ENCODE measurements at places on chromosomes 3 and 15.
A peak's percentile ranks its signal among the peaks of the same experiment; 100 is the strongest.

DNA sequence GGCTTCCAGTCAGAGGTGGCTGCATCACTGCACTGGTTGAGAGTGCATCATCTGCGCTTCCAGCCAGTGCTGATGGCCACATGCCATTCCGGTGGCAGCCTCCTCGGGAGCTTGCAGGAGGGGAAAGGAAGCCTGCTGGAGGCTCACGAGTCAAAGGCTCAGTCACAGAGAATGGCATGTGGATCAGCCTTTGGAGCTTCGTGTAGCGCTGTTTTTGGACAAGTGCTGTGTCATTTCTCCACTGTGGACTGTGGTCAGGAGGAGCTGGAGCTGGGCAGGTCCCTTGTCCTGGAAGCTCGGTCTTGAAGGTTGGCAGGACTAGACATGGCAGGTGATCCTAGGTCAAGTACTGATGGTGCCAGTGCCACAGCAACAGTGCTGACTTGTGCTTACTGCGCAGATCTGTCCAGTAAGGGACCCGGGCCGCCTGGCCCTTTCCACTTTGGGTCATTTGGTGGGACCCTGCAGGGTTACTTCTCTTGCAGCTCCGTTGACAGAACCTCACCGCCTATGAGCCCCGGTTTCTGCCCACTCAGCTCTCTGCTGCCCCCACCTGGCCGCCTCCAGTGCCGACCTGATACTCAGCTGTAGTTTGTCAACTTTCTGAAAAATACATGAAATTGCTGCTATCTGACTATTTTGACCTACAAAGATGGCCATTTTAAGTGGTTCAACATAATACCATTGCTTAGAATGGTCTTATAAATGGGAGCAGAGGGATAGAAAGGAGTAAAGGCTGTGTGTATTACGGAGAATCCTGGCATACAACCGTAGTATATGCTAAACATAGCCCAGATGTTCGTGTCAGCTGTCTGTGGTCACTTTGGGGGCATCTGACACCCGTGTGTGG is 27.6 kb upstream of the TRPM1 start:
- H3K4me1 ChIP-seq, result no peaks in the 10 kb centered on the region
- H3K4me3 ChIP-seq, result no peak overlapping the region
- no peak overlapping the region for H3K27ac ChIP-seq
- no peaks in the 10 kb centered on the region for H3K36me3 ChIP-seq
- peak; percentile 58 for DNase-seq
- H3K27me3 ChIP-seq, result no peaks in the 10 kb centered on the region

- no peaks in the 10 kb centered on the region for H3K4me1 ChIP-seq
- no peak for DNase-seq
- H3K36me3 ChIP-seq, result no peaks in the 10 kb centered on the region
- H3K4me3 ChIP-seq, result no peak overlapping the region
- no peak overlapping the region for H3K27ac ChIP-seq
Observed at GRCh38 chr3:139574026-139574947, 34.7 kb upstream of the RBP1 start.

DNA sequence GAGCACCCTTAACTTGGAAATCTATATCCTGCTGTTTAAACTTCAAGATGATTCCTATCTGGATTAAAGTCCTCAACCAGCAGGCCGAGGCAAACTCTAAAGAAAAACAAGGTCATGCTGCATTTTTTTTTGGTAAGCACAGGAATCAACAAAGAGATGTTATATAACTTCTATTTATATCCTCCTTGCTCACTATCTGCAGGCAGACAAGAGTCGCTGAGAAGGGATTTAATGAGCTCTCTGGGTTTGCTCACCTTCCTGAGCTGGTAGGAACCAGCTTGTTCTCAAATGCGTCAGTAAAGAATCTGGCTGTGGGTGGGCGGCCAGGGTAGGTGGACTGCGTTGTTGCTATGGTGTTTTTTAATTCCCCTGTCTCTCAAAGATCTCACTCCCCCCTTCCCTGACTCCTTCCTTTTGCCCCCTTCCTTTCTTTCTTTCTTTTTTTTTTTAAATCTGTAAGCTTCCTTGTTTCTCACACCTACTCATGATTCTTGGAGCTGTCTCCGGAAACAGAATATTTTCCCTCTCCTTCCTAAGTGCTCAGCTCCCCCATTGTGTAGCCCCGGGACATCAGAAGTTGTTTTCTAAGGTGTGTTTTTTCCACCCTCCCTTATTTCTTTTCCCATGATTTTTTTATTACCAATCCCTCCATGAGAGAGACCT is 228.8 kb upstream of the BHLHE40 start:
- H3K36me3 ChIP-seq, result peaks cover 2% of the 10 kb centered on the region
- no peaks in the 10 kb centered on the region for H3K27me3 ChIP-seq
- DNase-seq, result no peak
- H3K4me1 ChIP-seq, result peaks cover 17% of the 10 kb centered on the region
- peak overlapping the region; percentile 53 for H3K27ac ChIP-seq
- H3K4me3 ChIP-seq, result no peak overlapping the region

DNA sequence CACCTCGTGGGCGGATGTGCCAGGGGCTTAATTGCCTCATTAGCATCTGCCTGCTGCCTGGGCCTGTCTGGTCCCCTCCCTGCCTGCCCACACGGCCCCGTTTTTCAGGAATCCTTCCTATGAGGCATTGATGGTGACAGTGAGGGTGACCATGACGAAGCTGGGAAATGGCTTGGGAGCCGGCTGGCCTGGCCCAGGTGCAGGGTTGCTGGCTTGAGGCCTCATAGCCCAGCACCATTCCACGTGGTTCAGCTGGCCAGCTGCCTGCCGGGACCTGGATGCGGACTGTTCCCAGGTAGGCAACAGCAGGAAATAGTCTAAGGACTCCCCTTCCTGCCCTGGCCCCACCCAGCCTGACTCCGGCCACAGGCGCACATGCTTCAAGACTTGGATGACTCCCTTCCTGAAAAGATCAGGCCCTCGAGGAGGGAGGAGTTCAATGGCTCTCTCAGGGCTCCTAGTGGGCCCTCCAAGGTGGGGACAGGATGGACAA is 8.9 kb upstream of the DUSP7 start:
- no peaks in the 10 kb centered on the region for H3K36me3 ChIP-seq
- no peak for DNase-seq
- no peaks in the 10 kb centered on the region for H3K4me1 ChIP-seq
- H3K27ac ChIP-seq, result no peak overlapping the region
- H3K27me3 ChIP-seq, result peaks cover 12% of the 10 kb centered on the region
- no peak overlapping the region for H3K4me3 ChIP-seq

DNA sequence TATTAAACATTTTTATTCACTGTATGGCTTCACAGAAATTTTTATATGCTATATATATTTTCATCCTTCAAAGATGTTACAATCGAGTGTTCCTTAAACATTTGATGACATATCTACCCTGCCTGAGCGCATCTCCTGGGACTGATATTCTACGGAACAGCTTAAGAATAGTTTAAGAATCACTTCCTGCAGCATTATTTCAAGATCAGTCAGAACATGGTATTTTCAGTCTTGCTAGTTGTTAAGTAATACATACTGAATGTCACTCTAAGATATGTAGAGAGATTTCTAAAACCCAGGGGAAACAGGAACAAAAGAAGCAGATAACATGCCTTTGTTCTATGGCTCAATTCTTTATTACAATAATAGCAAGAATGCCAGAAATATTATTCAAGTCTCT is 8.7 kb downstream of the COL8A1 start:
- H3K4me1 ChIP-seq, result no peaks in the 10 kb centered on the region
- H3K36me3 ChIP-seq, result no peaks in the 10 kb centered on the region
- H3K27ac ChIP-seq, result no peak overlapping the region
- no peak overlapping the region for H3K4me3 ChIP-seq
- no peaks in the 10 kb centered on the region for H3K27me3 ChIP-seq
- DNase-seq, result no peak

DNA sequence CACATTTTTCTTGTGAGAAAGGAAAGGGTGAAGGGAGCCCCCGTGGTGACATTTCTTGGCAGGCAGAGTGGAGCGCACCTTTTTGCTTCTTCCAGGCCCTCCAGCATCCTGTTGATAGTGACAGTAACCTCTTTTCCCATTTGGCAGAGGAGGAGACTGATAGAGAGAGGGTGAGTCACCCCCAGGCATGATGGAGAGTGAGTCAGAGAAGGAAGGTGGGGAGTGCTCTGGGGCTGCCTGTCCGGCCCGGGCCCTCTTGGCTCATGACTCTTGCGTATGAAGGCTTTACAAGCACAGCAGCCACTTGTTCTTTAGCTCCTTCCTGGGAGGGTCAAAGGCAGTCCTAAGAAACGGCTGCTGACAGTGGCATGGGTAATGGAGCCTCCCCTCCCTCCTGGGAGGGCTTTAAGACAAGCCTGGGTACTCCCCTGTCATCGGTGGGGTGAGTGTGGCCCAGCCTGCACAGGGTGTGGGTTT is 16.0 kb downstream of the ANKRD63 start:
- peaks cover 9% of the 10 kb centered on the region for H3K27me3 ChIP-seq
- H3K4me3 ChIP-seq, result no peak overlapping the region
- no peaks in the 10 kb centered on the region for H3K4me1 ChIP-seq
- H3K27ac ChIP-seq, result no peak overlapping the region

- DNase-seq, result no peak
- H3K27me3 ChIP-seq, result peaks cover 27% of the 10 kb centered on the region
- no peak overlapping the region for H3K27ac ChIP-seq
- no peaks in the 10 kb centered on the region for H3K4me1 ChIP-seq
- no peaks in the 10 kb centered on the region for H3K36me3 ChIP-seq
- no peak overlapping the region for H3K4me3 ChIP-seq
Observed at GRCh38 chr15:39512643-39513042, 68.2 kb upstream of the THBS1 start.

DNA sequence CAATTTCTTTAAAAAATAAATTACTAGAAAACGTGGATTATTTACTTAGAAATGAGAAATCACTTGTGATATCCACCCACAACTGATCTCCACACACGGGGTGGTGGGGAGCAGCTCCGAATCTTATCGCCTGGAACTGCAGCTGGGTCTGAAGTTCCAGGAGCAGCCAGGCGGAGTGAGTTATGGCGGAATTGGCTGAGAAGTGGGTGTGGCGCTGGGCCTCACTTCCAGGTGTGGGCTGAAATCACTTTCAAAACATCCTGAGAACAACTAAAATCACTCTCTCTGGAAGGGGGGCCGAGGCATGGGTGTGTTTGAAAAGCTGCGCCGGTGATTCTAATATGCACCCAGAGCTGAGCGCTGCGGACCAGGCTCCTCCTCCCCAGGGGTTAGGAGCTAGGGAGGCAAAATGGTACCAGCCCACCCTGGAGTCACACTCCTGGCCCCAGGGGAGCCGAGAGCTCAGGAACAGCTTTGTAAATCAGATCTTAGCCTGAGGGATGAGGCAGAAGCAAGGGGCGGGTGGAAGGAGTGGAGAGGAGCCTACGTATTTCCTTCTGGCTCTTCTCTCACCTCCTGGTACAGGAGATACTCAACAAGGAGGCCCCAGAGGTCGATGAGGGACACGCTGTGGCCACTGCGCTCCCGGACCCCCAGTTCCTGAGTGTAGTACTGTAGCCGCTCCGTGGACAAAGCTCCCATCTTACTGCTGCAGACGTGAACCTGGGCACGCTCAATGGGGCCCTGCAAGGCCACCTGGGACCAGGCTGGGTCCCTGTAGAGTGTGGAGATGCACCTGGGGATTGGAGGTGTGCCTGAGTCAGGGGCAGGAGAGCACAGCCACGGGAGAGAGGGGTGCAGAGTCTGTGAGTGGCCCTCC is 9.6 kb downstream of the PLA2G4F start:
- H3K4me3 ChIP-seq, result no peak overlapping the region
- H3K27ac ChIP-seq, result no peak overlapping the region

DNA sequence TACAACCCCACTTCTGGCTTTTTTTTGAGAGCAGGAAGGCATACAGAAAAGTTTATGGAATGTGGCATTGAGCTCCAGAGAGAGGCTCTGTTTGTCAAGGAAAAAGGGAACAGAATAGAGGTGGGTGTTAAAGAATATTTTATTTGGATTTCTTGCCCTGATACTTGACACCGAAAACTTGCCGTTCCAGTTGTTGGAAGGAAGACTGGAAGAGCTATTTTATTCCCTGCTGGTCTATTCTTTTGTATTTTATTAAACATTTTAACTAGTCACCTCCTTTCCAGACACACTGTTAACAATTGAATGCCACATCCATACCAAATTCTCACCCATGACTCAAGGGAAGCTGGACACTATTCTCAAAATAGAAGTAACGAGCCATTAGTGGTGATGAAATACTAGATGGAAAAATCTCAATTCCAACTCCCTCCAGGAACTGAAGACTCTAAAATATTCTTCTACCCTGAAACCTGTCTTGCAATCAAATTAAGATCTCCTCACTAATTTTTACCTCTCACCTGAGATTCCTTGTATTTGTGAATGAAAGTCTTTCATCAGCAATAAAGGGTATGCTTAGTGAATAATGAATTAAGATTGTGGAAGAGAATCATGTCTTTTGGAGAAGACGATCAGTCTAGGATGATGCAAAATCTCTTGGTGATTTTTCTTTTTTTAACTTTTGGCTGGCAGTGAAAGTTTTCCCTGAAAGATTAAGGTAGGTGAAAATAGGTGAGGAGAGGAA is 28.5 kb downstream of the GREM1 start:
- no peak overlapping the region for H3K27ac ChIP-seq
- DNase-seq, result no peak
- no peaks in the 10 kb centered on the region for H3K36me3 ChIP-seq
- H3K4me1 ChIP-seq, result no peaks in the 10 kb centered on the region
- no peak overlapping the region for H3K4me3 ChIP-seq

- H3K27me3 ChIP-seq, result no peaks in the 10 kb centered on the region
- H3K27ac ChIP-seq, result no peak overlapping the region
- H3K4me1 ChIP-seq, result no peaks in the 10 kb centered on the region
- no peak overlapping the region for H3K4me3 ChIP-seq
Observed at GRCh38 chr15:29208836-29209235, 60.8 kb downstream of the NSMCE3 start.

DNA sequence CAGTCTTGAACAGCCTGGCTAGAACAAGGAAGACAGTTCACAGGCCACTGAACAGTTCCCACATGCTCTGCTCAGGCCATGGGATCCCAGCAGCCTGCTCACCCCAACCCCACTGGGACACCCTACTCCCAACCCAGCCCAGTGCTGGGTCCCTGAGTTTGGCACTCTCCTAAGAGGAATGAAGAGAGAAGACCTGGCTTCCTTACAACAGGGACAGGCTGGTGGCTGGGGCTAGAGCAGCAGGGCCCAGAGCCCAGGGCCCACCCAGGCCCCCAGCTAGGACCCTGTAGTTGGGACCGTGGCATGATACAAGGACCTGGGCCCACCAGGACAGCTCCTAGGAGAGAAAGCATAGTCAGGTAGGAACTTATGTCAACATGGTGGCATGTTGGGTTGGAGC is 43.4 kb downstream of the SEMA3G start:
- H3K27me3 ChIP-seq, result no peaks in the 10 kb centered on the region
- no peaks in the 10 kb centered on the region for H3K4me1 ChIP-seq
- no peak for DNase-seq
- H3K4me3 ChIP-seq, result no peak overlapping the region
- no peak overlapping the region for H3K27ac ChIP-seq

- no peak overlapping the region for H3K4me3 ChIP-seq
- peaks cover 35% of the 10 kb centered on the region for H3K27me3 ChIP-seq
- no peaks in the 10 kb centered on the region for H3K4me1 ChIP-seq
- DNase-seq, result no peak
Observed at GRCh38 chr15:66156310-66156975, 97.1 kb downstream of the MEGF11 start.

All from T-cell (primary cell).